ENCODE measurements at places on chromosomes 6 and 20.

DNA sequence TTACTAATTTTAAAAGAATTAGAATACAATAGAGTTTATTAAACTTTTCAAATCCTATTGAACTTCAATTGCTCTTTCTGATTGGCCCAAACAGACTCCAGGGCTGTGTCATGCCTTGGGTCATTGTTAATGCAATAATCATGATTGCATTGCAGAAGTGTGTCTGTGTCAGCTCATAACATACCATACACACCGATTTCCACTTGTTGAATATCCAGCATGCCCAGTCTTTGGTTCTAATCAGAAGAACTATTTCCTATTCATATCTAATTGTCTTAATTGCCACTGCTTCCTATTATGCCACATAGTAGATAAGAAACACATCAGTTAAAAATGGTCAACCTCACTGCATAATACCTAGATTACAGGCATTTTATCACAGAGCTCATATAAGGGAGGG, 106.1 kb upstream of the JAG1 start:
- DNase-seq: no peak

DNA sequence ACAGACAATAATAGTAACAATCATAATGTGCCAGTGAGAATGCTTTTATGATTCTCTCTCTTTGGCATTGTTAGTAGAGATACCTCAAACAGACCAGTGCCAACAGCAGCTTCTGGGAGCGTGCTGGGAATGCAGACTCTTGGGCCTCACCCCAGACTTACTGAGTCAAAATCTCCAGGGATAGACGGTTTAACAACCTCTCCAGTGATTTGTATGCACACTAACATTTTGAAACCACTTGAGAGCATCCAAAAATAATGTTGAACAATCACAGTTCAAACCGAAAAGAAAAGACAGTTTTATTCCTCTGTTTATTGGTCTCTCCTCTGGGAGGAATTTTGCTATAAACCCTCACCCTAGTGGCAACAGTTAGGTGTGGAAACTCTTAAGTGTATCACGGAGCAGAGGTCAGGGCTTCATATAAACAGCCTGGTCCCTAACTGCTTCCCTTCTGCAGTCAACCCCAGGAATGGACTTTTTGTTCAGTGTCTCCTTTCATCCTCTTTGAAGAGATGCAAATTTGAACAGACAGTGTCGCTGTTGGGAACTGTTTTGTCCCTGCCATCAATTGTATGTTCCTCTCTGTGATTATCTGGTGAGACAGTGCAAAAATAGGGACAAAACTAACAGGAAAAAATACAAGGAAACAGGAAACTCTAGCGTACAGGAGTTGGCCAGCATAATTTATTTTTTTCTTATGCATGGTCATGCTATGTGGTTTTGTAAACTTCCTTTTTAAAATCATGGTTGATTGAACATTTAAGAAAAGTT, 162.4 kb upstream of the BTBD3 start:
- DNase-seq: peak; percentile 66

DNA sequence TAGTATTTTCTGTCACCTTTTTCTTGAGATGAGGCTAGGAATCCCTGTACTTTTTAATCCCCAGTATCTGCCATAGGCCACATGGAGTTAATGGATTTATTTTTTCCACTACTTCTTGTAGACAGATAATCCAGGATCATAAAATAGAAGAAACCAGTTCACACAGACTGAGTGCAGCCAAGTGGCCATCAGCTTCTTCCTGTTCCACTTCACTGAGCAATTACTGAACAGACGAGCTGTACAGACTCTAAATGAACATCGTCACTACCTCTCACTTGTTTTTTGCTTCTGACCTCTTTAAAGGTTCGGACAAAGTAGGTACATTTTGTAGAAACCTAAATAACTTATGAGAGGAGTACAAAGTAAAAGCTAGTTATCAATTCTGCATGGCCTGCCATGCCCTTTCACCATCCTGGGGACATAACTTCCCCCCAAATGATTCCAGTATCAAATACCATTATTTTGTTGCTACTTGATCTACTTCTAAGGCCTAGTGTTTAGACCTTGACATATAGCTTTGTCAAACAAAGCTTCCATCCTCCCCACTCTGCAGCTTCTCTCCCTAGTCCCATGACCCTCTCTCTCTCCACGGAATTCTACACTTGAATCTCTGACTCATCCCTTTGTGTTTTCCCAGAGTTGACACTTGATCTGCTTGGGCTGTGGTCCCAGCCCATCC, 34.4 kb upstream of the ARHGAP18 start:
- peak; percentile 92 for DNase-seq

DNA sequence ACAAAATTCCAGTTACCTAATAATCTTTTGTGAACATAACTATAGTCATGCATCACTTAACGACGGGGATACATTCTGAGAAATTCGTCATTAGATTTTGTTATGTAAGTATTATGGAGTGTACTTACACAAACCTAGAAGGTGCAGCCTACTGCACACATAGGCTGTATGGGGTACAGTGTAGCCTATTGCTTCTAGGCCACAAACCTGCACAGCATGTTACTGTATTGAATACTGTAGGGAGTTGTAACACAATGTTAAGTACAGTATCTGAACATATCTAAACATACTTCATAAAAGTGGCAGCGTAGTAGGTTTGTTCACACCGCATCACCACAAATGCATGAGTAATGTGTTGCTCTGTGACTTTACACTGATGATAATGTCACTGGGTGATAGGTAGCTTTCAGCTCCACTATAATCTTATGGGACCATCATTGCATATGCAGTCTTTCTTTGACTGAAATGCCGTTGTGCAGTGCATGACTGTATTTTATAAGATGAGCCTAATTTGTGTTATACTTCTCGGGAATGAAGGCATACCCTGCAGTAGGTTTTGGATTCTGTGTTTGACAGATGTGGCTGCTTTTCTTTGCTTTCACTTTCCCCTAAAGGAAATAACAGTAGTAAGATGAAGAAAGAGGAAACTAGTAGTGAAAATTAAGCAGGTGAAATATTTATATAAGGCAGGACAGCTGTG, 365.6 kb downstream of the FARS2 start:
- DNase-seq: no peak

- no peak for DNase-seq
These were observed 101.9 kb downstream of the REV3L start for GRCh38 chr6:111381123-111381522.

DNA sequence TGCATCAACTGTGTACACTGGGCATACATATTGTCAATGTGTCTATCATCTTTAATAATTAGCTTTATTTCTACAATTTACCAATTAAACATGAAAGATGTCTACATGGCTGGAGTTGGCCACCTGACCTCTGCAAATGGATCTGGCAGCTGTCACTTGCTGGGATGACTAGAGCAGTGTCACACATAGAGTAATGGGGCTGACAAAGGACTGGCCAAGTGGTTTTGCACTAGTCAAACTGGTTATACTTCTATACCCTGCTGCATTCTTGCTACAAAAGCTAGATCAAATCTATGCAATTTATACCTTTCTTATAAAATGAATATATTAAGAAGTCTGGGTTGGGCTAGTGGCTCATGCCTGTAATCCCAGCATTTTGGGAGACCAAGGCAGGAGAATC, 99.3 kb downstream of the SESN1 start:
- DNase-seq: peak; percentile 57

GRCh38 chr6:6461138-6461537, 127.4 kb upstream of the LY86 start:
- no peak for DNase-seq

GRCh38 chr20:64096535-64096934, 10.8 kb downstream of the NPBWR2 start:
- no peak for DNase-seq
